ENCODE measurements at places on chromosomes 11 and 22.

DNA sequence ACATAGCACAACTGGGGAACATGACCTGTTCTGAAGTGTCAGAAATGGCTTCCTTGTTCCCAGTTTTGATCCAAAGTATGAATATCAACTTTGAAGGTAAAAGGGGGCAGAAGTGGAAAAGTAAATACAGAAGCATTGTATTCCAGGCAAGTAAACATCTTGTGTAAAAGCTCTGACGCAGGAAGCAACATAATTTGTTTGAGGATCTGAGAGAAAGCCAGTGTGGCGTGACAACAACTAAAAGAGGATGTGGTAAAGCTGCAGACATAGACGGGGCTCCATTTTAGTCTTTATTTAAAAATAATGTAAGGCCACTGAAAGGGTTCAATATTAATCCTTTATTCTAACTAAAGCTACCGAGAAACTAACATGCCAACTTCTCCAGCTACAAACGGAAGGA, 310.2 kb downstream of the DLG2 start:
- no peak for DNase-seq

DNA sequence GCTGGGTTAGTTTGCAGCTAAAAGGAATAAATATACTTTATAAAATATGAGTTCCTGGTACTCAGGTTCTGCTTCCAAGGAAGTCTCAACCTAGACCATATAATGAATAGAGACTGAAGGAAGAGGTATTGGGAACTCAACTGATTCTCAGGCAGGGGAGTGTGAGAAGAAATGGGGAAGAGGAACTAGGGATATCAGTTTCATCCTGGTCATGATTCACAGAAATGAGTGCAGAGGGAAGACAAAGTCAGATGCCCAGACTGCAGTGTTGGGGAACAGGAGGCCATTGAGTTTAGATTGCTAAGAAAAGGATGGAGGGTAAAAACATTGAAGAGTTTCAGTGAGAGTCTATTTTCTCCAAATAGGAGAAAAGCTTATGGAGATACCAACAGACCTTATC, 28.8 kb downstream of the PLAAT5 start:
- DNase-seq = no peak

- DNase-seq = no peak
Measured at GRCh38 chr11:34566208-34566551, 52.6 kb upstream of the ELF5 start.

GRCh38 chr11:3170756-3171650, 5.9 kb upstream of the OSBPL5 start:
- no peak for DNase-seq

DNA sequence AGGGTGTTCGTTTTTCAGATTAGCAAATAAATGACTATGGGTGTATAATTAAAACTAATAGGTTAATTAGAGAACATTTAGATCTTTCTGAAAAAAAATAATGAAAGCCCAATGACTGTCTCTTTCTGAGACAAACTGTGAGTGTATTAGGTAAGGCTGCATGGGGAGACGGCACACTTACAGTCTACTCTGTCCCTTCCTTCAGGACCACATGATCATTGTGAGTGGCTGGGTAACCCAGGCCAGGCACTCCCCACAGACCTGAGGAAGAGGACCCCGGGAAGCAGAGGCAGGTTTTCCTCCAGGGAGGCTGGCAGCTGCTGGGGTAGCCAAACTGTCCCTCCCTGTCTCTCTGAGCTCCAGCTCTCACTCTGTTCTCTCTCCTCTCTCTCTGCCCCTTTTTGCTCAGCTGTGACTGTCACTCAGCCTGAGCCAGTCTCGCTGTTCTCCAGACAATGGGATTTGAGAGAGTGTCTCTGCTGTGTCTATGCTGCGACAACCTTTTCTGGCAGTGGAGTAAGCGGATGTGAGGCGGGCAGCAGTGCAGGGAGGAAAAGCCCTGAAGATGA, 83.1 kb upstream of the NCAM1 start:
- DNase-seq = no peak

- no peak for DNase-seq
Measured at GRCh38 chr22:22024440-22024839, 41.9 kb upstream of the TOP3B start.

GRCh38 chr11:1891831-1892115, at the start of gene PRR33:
TSS of gene PRR33 (minus strand) at chr11:1891895. CDS start at chr11:1890584, 1,311 bp downstream.
- no peak for DNase-seq

DNA sequence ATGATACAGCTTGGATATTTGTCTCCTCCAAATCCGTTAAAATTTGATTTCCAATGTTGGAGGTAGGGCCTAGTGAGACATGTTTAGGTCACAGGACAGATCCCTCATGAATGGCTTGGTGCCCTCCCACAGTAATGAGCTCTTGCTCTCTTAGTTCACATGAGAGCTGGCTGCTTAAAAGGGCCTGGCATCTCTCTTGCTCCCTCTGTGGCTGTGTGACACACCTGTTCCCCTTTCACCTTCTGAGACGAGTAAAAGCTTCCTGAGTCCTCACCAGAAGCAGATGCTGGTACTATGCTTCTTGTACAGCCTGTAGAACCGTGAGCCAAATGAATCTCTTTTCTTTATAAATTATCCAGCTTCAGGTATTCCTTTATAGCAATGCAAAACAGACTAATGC, 3.5 kb downstream of the VPS37C start:
- peak; percentile 3 for DNase-seq

DNA sequence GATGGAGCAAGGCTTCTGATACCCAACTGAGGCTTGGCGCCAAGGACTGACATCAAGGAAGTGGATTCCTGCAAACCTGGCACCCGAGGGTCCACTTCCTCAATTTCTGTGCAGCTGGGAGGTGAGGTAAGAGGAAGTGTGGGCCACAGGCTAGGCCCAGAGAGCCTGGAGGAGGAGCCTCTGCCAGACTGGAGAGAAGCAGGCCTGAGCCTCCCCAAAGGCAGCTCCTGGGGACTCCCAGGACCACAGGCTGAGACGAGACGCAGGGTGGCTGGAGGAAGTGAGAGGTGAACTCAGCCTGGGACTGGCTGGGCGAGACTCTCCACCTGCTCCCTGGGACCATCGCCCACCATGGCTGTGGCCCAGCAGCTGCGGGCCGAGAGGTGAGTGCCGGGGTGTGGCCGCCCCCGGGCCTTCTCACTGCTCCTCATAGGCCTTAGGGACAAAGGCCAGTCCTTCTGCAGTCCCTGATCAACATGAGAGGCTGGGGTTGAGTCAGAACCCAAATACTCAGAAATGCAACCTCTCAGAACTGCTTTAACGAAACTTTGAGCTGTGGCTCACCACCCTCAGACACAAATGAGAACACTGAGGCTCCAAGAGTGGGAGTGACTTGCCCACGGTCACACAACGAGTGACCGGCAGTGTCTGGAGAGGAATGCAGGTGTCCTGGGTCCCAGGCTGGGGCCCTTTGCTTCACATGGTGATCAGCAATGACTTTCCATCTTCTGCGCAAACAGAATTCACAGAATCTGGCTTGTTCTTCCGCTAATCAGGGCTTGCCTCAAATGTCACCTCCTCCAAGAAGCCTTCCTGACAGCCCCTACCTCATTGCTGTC, at the start of gene NCF4:
TSS of gene NCF4 (plus strand) at position 186 of the 839 bp plus-strand sequence. CDS start at position 352, 166 bp downstream.
- peak; percentile 88 for DNase-seq

DNA sequence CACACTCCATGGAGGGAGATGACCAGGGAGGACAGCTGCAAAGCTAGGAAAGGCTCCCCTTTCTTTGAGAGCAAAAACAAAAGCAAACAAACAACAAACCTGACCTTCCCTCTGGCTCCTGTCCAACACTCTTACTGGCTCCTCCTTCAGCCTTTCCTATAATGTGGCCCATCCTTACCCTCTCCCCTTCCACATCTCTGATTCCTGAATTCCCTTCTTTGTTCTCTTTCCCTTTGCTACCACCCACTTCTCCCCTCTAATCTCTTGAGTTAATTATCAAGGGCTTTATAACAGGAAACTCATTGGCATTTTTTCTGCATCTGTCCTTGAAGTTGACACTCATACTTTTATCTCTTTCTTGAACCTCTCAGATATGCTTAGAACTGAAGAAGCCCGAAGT, 56.3 kb downstream of the ZNF280B start:
- DNase-seq = no peak

- no peak for DNase-seq
Measured at GRCh38 chr11:47725442-47726117, 10.4 kb upstream of the AGBL2 start.

All from mesenteric fat pad (tissue), 1 donor.